ENCODE measurements at places on chromosomes 12 and 14. TPM values are rescaled to one million over a fixed set of nuclear protein-coding genes. Genes with fewer than 3 reads are reported as not detected.

Gene CABP1
- total RNA-seq = not detected

Gene MEG3
- 269 TPM for total RNA-seq

DNA sequence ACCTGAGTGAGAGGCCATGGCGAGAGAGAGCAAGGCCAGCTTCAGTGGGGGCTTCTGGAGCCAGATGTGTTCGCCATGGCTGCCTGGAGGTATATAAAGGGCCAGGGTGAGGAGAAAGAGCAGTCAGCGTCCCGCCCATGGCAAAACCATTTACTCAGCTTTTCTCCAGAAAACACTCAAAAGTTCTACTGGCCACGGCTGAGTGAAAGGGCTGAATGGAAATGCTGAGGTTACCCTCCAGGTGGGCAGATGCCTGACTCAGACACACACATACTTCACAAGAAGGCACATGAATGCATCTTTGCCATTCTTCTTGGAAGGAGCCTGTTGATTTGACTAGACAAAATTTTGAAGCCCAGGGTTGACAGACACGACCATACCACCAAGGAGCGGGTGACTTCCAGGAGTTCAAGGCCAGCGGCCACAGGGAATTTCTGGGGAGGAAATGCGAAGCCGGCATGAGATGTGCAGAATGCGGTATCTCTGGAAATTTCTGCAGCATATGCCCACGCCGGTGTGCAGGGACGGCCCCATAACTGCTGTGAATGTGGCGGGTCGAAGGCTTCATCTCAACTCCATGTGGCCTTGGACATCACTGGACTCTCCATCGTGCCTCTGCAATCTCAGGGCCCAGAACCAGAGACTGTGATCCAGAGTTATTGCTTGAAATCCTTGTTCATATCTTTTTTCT lies at the start of gene IL31:
TSS of gene IL31 (minus strand) at position 67 of the 691 bp plus-strand sequence. CDS start at position 18, 49 bp downstream.
- DNase-seq = no peak

Gene CLEC6A
- not detected for total RNA-seq

- no peak for DNase-seq
These were observed 1226.7 kb downstream of the FLRT2 start for GRCh38 chr14:86756521-86757190.

Gene IAPP
- total RNA-seq = not detected

Gene FBXL14
- 9.8 TPM for total RNA-seq

DNA sequence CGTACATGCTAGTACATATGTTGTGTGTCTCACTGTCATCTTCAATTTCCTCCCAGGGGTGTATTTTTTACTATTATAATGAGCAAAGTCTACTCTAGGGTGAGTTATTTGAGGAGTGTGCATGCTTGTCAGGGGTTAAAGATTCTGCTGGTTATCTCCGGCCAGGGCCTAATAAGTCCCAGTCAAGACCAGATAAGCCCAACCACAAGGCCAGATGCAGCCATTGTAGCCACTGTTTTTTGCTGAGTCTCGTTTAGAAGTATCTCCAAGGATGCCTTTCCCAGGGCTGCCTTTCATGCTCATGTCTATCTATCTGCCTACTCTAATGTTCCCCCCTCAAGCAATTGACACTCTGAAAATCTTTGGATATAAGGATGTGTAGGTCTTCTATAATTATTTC lies 300.5 kb downstream of the IPO8 start:
- DNase-seq = no peak

- DNase-seq = peak; percentile 82
These were observed 17.4 kb downstream of the NPC2 start for GRCh38 chr14:74475678-74476077.

DNA sequence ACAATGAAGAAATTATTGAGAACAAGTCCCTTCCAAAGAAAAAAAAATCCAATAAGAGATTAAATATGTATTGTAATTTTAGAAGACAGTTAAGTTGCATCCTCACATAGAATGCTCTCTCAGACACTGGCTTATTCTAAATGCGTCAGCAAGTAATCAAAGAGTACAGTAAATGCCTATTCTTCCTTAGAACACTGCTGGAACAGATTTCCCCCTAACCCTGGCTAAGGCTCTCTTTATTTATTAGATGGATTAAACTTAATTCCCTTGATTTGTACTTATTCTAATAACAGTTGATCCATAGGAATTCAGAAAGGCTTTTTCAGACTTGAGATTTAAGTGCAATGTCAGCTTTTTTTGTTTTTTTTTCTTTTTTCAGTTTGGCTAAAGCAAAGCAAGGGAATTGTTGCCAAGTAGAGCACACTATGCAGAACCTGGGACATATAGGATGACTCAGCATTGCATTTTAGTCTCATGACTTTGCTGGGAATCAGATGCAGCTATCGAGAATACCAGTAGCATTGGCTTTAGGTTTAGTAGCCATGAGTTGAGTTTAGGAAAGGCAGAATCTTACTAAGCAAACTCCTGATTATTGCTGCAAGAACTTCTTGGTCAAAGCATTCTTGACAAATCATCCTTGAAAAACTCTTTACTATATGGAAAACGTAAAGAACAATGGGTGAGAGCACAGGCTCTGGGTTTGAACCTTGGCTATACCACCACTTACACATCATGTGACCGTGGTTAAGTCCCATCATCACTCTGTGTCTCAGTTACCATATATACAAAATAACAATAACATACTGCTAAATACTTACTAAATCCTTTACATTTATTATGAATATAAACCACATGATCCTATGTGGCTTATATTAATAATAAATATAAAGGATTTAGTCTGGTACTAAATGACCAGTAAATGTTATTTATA lies 26.7 kb downstream of the MED21 start:
- no peak for DNase-seq

DNA sequence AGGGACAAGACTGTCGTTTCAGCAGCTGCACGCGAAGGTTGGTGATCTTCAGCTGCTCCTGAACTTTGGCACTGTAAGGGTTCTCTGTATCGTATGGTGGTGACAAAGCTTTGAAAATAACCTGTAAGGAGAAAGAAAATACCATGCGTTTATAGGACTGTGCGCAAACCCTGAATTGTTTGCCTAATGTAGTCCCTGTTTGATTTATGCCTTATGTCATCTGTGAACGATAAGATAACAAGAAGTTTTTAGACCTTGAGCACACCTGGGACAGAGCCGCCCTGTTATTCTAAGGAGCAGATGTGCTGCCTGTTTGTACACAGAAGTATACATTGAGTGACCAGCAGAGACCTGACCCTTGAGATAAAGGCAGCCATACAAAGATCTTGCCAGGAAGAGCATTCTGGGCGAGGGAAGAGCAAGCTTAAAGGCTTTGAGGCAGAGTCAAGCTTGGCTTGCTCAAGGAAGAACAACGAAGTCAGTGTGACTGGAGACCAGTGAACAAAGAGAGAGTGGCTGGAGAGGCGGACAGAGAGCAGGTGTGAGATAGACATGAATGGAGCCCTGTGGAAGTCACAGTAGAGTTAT lies 52.4 kb downstream of the NTN4 start:
- no peak for DNase-seq

- DNase-seq = no peak
These were observed 29.2 kb upstream of the SPTLC2 start for GRCh38 chr14:77645520-77646230.
